ENCODE measurements at places on chromosomes 3 and 15.

DNA sequence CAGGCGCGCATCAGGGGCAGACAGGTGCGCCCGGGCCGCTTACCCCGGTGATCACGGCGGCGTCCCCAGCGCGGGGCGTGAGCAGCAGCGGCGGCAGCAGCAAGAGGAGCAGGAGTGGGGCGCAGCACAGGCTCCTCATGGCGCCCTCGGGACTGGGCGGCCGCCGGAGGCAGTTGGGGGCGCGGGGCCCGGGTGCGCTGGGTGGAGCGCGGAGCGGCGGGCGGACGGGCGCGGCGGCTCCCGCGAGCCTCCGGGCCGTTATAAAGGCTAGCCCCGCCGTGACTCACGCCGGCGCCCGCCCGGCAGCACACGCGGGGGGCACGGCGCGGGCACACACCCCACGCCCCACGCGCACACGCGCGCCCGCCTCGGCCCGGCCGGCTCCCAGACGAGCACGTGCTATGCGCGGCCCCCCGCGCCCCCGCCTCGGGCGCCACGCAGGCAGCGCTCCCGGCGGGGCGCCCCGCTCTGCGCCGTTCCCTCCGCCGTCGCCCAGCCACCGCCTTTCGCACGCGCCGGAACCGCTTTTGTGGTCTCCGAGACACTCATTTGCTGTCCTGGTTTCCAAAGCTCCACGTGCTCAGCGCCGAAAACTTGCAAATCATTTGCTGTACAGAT is at the start of gene PROK2:
Gene PROK2, minus strand, starts transcription at position 235 of the 618 bp plus-strand sequence. Its CDS starts 96 bp downstream, at position 139.
- DNase-seq = no peak

DNA sequence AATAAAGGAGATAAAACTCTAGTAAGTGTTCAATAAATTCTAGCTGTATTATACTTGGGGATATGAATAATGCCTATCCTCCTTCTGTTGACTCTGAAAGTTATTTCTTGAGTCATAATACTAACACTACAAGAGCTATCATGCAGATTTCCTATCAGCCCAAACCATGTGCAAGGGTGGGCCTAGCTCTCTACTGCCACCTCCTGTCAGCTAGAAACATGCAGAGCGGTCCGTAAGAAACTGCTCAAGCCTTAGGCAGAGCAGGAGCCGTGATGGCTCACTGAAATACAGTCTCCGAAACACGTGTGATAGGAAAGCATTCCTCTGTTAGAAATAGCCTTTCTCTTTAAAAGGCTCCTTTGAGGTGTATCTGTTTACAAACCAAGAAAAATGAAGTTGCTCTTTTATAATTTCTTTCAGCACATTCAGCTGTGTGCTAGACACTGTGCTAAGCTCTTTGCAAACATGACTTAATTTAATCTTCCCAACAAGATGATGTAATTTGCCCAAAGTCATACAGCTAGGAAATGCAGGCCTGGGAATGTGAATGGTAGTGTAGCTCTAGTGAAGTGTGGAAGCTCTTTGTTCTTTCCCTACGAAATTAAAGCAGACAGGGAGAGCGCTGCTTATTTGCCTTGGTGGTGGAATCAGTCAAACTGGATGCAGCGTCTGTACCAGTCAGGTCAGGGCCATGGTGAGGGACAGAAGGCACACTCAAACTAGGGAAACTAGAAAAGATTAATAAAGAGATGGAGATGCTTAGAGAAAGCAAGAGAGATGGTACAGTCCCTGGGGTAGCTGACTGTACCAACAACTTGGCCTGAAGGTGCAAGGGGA is 43.1 kb downstream of the MTHFS start:
- peak; percentile 77 for DNase-seq

DNA sequence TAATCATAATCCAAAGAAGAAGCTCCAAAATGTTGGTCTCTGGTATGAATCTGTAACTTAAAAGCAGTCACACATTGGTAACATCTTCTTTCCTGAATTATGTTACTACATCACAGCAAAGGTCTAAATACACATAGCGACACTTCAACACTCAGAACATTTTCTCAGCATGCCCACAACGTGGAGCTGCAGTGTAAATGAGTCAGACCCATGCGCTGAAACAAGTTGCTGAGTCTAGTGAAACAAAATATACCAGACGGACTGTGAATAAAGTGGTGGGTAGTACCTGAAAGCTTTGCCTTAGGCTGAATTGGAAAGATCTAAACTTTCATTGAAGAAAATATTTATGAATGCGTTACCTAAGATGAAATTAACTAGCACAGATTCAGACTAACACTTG is 33.2 kb upstream of the GOLGA8B start:
- DNase-seq = no peak

DNA sequence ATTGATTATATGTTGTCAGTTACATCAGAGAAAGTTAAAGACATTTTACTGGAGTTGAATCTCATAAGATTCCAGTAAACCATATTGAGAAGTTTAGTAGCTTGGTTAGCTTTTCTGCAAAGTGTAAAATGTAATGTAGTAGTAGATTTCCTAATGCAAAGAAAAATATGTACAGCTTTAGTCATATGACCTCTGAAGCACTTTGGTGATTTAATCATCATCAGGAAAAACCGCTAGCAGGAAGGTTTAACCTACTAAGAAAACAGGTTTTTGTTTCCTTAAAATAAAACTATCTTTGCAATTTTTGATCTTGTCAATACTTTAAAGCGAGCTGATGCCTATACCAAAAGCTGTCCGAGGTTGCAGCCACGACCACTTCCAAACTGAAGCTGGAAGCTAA is 364.6 kb upstream of the ZNF385D start:
- DNase-seq = no peak

- no peak for DNase-seq
Measured at GRCh38 chr3:15831927-15832326, 34.1 kb upstream of the ANKRD28 start.

DNA sequence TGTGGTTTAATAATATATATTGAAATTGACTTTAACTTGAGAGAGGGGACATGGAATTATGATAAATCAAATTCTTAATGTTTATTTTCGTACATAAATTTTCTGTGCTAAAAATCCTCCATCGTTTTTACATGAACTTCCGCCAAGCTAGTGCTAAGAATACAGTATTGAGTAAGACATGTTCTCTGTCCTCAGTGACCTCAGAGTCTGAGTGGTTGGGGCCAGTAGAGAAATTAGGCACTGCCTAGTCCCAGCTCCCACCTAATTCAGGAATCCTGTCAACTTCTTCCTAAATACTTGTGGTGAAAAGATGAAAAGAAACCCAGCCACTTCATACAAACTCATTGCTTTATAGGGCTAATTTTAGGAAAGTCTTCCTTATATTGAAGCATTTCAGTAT is 110.3 kb downstream of the PPP2R3A start:
- no peak for DNase-seq

- no peak for DNase-seq
Measured at GRCh38 chr3:54777141-54777540, 150.7 kb downstream of the LRTM1 start.

DNA sequence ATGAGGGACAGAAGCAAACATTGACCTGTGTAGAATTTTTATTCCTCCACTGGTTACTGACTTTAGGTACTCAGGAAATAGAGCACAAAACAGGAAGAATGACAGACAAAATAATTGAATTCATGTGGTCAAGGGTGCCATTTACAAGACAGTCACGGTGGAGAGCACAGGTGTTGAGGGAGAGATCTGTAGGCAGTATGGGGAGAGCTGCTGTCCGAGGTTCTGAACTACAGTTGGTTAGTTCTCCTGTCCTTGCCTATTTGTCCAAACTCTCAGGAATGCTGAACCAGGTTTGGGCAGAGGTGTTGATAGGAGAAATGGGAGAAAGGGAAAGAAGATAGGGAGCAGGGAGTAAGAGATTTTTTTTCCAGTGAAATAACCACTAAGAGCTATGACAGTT is 178.5 kb upstream of the ZBTB20 start:
- no peak for DNase-seq

GRCh38 chr3:125214738-125215137 is 2.2 kb upstream of the SLC12A8 start:
- DNase-seq = no peak

GRCh38 chr3:151875759-151876158 is 2.3 kb downstream of the SUCNR1 start:
- no peak for DNase-seq

DNA sequence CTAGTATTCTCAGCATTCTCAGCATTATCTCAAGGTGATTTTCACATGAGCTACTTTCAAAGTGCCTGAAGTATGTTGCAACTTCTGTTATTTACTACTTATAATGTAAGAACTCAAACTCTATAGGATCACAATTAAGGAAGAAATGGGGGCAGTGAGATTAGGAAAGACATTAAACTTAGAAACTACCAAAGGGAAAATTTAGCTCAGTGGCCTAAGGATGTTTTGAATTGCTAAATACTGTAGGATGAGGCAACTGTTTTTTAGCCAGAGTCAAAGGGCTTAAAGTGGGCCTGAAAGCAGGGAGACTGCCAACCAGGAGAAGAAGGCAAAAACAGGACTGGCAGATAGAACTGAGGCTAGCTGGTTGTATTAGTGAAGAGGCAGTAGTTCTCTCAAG is 55.5 kb upstream of the MBNL1 start:
- DNase-seq = no peak

- no peak for DNase-seq
Measured at GRCh38 chr3:166860217-166860616, 519.9 kb downstream of the ZBBX start.

DNA sequence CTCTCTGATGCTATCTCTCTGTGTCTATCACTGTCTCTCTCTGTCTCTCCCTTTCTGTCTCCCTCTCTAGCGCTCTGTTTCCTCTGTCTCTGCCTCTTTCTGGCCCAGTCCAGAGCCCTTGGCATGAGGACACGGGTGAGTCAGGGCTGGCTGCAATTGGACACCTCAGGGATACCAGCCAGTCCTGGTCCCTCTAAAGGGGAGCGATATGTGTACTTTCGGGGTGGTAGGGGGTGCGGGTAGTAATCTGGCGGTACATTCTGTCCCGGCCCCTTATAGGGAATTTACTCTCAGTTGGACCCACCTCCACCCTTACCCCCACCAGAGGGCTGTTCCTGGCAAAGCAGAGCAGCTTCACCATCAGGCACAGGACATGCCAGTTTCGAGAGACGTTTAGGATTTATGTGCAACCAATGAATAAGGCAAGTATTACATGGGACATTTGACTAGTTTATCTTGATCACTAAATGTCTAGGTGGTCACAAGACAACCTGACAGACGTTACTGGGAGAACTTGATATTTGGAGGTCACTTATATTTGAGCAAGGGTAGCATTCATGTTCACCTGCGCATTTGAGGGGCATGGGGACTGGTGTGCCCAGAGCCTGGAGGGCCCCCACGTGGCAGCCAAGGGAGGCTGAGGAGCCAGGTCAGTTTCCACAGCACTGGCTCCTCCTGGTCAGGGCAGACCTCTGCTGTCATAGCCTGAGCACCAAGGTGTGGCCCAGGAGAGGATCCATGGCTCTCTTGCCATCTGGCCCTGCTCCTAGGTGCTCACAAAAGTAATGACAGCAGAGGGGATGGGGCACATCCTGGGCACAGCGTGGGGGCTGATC is 256.1 kb downstream of the PLCL2 start:
- DNase-seq = no peak

- DNase-seq = no peak
Measured at GRCh38 chr15:29880341-29880740, 58.1 kb upstream of the TJP1 start.

- no peak for DNase-seq
Measured at GRCh38 chr3:111311126-111311525, 230.9 kb upstream of the CD96 start.

DNA sequence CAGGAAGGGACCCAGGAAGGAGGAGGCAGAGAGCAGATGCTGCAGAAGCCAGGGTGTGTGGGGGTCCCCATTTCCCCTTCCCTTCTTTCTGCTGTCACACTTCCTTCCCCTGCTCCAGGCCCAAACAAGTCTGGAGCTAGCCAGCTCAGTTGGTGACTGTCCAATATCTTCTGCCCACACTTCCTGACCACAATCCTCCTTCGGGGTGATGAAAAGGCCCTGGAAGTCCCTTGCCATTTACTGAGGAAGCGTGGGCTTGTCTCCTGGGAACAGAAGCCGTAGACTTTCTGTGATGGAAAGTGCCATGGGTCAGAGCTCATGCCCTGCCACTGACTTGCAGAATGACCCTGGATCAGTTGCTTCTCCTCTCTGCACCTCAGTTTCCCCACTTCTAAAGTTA is 39.0 kb downstream of the ANAPC13 start:
- no peak for DNase-seq

DNA sequence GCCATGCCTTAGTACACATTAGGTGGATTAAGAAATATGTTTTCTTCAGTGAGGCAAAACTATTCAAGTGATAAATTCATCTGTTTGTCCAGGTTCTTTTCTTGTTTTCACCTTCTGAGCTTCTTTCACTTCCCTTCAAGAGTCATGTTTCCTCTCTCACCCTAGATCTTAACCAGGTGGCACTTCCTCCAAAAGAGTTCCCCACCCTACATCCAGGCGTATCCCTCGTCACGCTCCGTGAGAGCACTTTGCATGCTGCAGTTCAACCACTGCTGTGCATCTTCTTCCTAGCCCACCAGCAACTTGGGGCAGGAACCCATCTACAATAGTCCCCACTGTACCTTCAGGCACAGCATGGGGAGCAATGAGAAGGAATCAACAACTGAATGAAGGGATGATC is 28.9 kb downstream of the OSBPL10 start:
- no peak for DNase-seq

DNA sequence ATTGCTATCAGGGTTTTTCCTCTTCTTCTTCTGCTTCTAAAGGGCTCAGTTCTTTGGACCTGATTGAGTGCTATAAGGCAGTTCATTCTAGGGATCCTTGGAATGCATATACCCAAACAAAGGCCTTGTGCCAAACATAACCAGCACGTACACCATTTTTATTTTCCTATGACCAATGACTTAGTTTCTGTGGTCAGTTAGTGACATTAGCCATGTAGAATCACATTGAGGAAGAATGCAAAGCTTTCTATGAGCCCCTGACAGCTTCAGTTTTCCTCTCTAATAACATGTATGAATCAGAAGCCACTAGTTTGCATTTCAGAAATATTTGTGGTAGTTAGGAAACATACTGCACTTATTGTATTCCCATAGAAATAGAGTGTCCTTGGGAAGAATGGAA is 240.0 kb downstream of the THRB start:
- no peak for DNase-seq

DNA sequence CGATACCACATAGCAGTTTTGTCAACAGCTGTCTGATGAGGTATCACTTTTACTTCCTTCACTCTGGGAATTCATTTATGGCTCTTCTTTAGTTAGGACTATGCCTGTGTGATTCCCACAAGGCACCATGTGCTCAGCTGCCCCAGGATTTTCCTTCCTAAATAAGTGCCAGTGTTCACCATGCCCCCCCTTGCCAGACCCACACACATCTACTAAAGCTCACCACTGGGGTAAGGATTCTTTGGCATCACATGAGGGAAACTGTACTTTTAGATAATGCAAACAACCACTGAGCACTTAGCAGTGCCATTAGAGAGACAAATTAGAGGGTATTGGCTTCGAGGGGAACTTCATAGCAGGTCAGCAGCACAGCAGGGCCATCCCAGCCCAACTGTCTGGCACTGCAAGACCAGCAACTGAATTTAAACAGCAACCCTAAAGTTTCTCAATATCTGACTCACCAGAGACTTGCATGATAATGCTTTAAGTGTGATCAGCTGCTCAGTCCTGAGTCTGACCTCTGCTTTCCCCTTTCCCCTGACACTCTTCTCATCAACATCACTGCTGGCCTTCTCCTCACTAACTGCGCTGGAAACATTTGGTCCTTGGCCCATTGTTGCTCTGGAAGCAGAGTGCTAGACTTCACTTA is 114.3 kb downstream of the STAC start:
- DNase-seq = no peak

- no peak for DNase-seq
Measured at GRCh38 chr15:69172847-69173246, 12.4 kb downstream of the GLCE start.

Data from dorsolateral prefrontal cortex (tissue), 122 donors.